ENCODE measurements at places on chromosomes 5 and 9. TPM values are rescaled to one million over a fixed set of nuclear protein-coding genes. Genes with fewer than 3 reads are reported as not detected.
A peak's percentile ranks its signal among the peaks of the same experiment; 100 is the strongest.

- no peak for DNase-seq
Measured at GRCh38 chr5:156515121-156515520, 188.2 kb downstream of the SGCD start.

GRCh38 chr9:125966959-125967711 is 220.0 kb downstream of the PBX3 start:
- no peak for DNase-seq

DNA sequence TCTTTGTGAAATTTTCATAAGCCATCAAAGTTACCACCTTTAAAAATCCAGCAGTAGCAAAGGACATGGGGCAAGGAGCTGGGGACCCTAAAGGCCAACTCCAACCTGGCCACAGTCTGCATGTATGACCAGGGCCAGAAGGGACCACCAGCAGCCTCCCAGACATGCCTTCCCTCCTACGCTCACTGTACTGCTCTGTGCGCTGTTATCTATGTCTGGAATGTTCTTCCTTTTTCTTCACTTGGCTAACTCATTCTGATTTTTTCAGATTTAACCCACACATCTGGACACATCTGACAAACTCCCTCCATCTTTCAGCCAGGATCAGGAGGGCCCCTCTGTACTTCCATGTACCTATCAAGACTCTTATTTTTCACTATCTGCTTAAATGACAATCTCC is 47.6 kb upstream of the TRAF1 start:
- no peak for DNase-seq

- peak; percentile 23 for DNase-seq
Measured at GRCh38 chr9:21294364-21294774, 10.7 kb downstream of the IFNA5 start.

Gene ADAMTSL1
- polyA plus RNA-seq = 0.04 TPM

GRCh38 chr9:80878556-80878955 is 810.8 kb downstream of the TLE1 start:
- no peak for DNase-seq

- no peak for DNase-seq
Measured at GRCh38 chr5:79560771-79561524, 47.0 kb upstream of the HOMER1 start.

- DNase-seq = peak; percentile 27
Measured at GRCh38 chr5:179261301-179262125, 83.7 kb downstream of the ADAMTS2 start.

Gene SLC22A4
- polyA plus RNA-seq = 4.2 TPM

DNA sequence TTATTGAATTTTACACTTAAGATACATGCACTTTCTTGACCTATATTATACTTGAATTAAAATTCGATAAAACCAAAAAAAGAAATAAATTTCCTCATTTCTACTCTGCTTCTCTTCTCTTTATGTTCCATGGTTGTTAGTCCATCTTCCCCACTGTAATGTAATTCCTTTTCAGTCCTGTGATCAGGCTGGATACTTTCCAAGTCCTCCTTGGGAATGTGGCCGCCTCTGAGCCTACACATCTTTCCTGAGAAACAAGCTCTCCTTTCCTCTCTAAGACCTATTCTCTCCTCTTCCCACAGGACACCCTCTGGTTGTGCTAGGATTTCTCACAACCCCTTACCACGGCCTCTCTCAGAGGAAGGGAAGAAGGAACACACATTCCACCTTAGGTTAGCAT is 285.1 kb downstream of the DNAH5 start:
- no peak for DNase-seq

Gene CHSY3
- polyA plus RNA-seq = 0.04 TPM

DNA sequence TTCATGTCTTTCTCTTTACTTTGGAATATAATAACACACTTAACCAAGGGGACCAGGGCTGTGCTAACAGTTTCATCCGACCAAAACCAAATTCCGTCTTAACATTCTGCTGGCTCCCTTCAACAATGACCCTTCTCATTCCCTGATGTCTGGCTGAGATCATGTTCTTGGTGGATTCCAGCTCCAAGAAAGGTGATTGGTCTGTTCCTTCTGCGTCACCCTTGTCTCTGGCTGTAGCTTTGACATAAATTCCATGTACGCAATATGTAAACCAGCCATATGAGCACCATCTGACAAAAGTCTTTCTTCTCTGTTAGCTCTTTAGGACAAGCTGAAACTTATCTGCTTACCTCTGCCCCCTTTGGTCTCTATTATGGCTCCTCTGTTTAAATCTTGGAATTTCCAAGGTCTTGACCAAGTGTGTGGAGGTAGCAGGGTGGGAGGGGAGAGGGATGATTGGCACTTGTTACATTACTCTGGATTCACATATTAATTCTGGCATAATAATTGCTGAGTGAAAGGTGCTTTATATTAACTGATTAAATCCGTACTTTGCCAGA is 45.7 kb upstream of the HSD17B4 start:
- no peak for DNase-seq

Gene IARS1
- 120 TPM for polyA plus RNA-seq

DNA sequence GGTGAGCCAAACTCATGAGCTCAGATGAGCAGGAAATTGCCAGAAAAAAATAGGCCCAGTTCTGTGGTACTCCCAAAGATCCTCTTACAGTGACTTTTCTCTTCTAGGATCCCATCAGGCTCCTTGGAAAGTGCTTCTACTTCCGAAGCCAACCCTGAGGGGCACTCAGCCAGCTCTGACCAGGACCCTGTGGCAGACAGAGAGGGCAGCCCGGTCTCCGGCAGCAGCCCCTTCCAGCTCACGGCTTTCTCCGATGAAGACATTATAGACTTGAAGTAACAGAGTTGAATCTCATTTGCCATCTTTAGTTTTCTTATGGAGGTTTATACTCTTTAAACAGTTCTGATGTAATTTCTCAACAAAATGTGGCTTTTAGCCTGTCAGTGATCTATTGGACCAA is 4.0 kb upstream of the SLC2A8 start:
- DNase-seq = no peak

- DNase-seq = no peak
Measured at GRCh38 chr9:131273856-131274673, 2.2 kb downstream of the FAM78A start.

Gene SV2C
- not detected for polyA plus RNA-seq

Gene LECT2
- polyA plus RNA-seq = not detected

Gene TPPP
- polyA plus RNA-seq = 1.4 TPM

DNA sequence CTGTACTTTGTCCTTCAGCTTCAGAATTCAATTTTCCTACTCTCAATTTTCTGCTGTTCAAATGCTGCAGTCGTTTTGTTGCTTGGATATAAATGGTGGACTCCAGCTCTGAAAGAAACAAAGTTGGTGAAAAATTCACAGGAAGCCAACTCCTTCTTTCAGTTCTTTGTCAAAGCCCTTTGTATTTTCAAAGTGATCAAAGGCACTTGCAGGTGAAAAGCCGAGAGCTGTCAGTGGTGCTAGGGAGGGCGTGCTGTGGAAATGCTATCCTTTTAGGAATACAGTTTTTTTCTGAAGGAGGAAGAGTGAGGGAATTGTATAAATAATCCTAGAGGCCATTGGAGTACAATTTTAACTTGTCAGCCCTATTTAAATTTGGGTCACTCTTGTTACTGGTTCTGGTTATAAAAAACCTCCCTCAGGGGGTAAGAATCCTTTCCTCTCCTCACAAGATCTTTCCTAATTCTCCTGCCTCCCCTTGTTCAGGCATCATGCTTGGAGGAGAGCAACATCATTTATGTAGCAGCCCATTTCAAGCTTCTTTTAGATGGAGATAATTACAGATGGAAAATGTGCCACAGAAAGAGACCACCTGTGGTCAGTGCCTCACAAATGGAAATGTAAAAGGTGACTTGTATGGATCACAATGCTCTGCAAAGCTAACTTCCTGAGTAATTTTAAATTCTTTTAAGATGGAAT is 62.5 kb upstream of the GHR start:
- no peak for DNase-seq

GRCh38 chr5:89342106-89342876 is 459.3 kb upstream of the MEF2C start:
- no peak for DNase-seq

- no peak for DNase-seq
Measured at GRCh38 chr9:99907208-99907532, 716 bp downstream of the STX17 start.

Gene UBE2QL1
- 0.04 TPM for polyA plus RNA-seq

GRCh38 chr9:97176206-97176605 is 131.3 kb upstream of the CCDC180 start:
- DNase-seq = no peak

Gene LRRTM2
- not detected for polyA plus RNA-seq

- DNase-seq = peak; percentile 55
Measured at GRCh38 chr9:134365791-134366222, 39.6 kb downstream of the RXRA start.

GRCh38 chr9:127241354-127241753 is 23.2 kb upstream of the GARNL3 start:
- no peak for DNase-seq

DNA sequence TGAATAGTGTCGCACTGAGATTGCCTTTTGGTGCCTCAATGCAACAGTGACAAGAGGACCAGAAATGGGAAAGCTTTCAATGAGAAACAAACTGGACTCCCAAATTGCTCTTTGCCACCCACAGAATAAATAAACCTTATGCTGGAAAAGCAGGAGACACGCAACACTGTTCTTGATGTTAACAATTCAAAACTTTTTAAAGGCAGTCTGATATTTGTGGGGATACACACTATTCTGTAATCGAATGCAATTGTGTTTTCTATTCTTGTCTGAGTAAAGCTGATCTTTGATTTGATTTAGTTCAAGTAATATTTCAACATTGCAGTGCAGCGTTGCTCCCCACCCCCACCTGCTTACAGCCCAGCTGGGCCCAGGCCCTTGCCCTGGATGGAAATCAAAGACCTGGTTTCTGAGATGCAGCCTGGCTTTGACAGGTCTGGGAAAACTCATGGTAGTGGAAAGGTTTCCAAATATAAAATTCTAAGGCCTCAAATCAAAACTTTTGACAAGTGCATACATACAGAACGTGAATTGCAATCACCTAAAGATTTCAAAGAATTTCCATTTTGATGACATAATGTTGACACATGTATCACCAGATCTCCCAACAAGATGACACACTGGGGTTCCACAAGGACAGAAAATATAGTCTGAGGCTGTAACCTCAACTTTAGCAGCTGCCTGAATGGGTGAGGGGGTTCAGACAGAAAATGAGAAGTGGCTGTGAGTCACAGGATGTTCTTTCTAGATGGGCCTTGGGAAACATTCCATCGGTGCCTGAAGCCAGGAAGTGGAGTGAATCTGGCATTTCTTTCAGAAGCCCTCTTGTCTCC is 55.1 kb downstream of the ABCA1 start:
- peak; percentile 43 for DNase-seq

GRCh38 chr9:22838266-22838665 is 391.6 kb downstream of the DMRTA1 start:
- DNase-seq = no peak

Gene ADGRD2
- not detected for polyA plus RNA-seq

DNA sequence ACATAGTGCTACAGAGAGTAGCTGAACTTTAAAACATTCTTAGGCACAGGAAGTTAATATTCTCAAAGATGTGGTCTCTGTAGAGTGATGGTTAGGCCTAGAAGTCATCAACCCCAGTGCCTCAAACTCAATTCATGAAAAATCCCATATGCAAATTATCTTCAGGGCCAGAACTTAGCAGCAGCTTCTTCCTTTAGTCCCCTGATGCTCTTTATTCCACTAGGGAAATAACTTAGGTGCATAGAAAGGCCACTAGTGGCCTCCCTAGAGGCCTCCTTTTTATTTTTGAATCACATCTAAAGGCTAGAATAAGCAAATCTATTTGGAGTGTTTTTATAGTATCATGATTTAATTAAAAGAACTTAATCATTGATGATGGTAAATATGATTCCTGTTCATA is 88.3 kb downstream of the GIN1 start:
- no peak for DNase-seq

- no peak for DNase-seq
Measured at GRCh38 chr5:135843571-135844337, 9.3 kb downstream of the SLC25A48 start.

Gene ST8SIA4
- 0.54 TPM for polyA plus RNA-seq

GRCh38 chr5:126938466-126938865 is 91.9 kb downstream of the MARCHF3 start:
- no peak for DNase-seq

DNA sequence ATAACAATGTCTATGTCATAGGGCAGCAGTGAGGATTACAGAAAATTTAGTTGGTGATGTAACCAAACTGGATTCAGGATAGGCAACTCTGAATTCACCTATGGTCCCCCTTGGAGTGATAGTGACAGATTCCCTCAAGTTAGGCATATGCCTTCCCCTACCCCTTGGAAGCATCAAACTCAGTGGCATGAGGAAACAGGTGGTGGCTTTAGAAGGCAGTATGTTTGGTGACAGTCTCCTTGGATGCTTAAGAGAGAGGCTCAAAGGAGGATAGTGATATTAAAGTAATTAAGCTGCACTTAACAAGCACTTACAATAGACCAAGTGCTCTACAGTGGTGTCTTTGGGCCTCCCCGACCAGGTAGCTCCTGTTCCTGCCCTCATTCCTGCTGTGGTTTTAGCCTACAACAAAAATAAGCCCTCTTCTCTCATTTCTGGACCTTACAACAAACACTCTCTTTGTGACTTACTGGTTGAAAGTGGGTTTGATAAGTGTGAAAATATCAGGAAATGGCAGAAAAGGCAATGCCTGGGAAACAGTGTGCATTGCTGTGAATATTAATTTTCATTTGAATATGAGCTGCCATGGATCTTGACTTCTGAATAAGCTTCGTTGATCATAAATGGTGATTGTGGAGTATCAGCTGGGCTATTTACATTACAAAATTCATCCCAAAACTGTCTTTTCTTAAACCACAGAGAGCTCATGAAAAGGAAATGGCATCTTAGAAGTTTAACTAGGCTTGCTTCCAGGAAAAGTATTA is 29.2 kb downstream of the NR4A3 start:
- no peak for DNase-seq

Gene TICAM2
- polyA plus RNA-seq = 0.37 TPM

- no peak for DNase-seq
Measured at GRCh38 chr5:176424181-176424580, 7.8 kb upstream of the CLTB start.

GRCh38 chr5:95884017-95884325 is 61.4 kb upstream of the GLRX start:
- no peak for DNase-seq

- no peak for DNase-seq
Measured at GRCh38 chr5:77355080-77355479, 137.0 kb downstream of the WDR41 start.

Data from A549 (cell line).